NCI-H187 (cell line): ENCODE measurements at places on chromosomes 12 and 14.
A peak's percentile ranks its signal among the peaks of the same experiment; 100 is the strongest.

GRCh38 chr12:116687888-116688287 is 50.0 kb downstream of the SPRING1 start:
- no peak for DNase-seq

DNA sequence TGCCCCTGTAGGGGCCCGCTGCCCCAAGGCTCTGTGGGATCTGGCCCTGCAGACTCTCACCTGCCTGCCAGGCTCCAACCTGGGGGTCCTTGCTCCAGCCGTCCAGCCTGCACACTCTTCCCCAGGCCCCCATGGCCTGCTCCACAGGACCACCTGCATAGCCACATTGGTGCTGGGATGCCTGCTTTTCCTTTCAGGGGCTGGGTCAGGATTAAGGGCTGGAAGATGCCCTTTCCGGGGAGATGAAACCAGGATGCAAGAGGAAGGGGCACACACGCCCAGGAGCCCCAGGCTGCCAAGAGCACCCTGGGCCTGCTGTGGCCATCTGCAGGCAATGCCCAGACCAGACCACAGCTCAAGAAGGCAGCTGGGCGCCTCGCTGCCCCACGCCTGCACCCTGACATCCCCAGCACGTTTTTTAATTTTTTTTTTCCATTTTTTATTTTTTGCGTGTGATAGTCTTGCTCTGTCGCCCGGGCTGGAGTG is 15.0 kb downstream of the BAG5 start:
- no peak for DNase-seq

DNA sequence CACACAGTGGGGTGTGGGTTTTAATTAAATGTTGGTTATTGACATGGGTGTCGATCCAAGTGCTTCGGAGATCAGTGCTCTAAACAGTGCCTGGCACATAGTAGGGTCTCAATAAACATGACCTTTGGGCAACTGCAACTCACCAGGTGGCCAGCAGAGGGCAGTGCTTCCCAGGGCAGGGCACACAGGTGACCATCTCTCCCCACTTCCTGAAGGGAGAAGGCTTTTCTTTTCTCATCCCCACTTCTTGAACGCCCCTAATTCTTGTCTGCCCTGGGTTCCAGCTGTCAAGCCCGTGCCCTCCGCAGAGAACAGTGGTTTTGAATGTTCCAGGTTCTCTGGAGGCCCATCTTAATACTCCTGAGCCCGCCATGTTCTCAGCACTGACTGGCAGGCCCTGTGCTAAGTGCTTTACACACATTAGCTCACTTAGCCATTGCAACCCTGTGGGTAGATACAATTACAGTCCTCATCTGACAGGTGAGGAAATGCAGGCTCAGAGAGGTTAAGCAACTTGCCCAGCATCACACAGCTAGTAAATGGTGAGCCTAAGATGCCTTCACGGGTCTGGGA is 16.3 kb downstream of the RAPGEF3 start:
- no peak for DNase-seq

DNA sequence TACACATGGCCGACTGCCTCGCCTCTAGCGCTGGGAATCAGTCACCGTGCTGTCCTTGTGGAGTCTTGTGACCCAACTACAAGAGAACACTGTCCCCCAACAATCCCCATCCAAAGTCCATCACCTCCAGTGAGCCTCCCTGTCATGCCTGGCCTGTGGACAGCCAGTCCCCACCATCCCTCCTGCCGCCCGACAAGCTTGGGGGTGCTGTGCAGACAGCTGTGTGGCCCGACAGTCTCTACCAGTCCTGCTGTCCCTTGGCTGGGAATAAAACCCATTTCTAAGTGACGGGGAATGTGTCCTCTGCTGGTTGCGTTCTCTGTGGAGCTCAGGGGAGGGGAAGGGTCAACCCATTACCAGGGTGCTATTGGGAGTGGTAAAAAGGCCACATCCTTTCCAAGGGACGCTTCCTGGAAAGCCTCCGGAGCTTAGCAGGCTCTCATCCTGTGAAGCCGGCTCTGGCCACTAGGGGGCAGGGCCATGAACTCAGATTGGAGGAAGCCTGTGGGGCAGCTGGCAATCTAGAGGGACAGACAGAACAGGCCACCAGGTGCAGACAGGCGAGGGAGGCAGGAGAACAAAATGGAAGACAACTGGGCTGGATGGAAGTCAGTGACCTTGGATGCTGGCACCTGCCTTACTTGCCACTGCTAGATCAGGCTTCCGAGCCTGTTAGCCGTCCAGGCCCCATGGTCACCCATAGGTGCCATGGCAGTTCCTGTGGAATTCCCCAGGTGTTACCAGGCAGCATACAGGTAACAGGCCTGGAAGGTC is 12.0 kb upstream of the BLTP3B start:
- peak; percentile 40 for DNase-seq

- DNase-seq, result no peak
Measured at GRCh38 chr12:96255077-96255476, 60.9 kb downstream of the ELK3 start.

DNA sequence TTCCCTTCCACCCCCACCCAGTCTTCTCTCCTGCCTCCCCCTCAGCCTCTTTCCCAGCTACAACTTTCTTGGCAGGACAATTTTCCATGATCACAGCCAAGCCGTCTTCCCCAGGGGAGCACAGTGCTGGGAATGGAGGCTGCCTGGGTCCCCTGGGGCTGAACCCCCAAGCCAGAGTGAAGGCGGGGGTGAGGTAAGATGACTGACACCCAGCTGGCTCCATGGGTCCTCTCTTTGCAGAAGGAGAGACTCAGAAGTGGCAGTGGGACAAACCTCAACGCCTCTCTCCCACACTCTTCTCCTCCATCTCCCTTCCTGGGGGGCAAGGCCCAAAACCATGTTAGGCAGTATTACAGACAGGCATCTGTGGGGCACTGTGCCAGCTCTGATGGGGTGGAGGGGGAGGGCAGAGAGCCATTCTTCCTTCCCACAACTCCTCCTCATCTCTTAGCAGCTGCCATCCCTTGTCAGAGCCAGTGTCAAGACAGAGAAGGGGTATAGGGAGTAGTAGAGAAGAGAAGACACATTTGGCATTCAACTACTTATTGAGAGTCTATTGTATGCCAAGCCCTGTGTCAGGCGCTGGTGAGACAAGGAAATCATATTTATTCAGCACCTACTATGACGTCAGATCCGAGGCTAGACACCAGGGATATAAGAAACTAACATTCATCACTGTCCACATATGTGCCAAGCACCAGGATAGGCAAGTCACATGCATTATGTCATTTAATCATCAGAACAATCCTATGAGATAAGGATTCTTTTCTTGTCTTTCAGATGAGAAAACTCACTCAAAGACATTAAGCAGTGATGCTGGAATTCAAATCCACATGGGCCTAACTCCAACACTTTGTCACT is 3.6 kb downstream of the ITGA7 start:
- DNase-seq, result no peak

DNA sequence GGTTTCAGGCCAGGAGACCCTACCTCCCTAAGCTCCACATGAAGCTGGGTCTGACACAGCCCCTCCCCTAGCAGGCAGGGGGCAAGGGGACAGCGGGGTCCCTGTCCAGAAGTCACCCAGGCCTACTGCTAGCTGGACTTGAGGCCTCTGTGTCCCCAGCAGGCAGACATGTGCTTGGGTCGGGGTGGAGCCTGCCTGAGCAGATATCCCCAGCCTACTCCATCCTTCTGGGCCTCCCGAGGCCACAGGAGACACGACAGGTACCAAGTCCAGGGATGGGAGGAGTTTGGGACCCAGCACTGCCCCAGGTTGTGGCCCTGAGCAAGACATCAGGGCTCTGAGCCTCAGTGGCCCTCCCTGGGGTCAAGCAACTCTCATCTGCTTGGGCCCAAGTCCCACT is 105.2 kb upstream of the EIF5 start:
- no peak for DNase-seq

GRCh38 chr14:104595116-104595675 is 9.4 kb downstream of the TMEM179 start:
- no peak for DNase-seq

DNA sequence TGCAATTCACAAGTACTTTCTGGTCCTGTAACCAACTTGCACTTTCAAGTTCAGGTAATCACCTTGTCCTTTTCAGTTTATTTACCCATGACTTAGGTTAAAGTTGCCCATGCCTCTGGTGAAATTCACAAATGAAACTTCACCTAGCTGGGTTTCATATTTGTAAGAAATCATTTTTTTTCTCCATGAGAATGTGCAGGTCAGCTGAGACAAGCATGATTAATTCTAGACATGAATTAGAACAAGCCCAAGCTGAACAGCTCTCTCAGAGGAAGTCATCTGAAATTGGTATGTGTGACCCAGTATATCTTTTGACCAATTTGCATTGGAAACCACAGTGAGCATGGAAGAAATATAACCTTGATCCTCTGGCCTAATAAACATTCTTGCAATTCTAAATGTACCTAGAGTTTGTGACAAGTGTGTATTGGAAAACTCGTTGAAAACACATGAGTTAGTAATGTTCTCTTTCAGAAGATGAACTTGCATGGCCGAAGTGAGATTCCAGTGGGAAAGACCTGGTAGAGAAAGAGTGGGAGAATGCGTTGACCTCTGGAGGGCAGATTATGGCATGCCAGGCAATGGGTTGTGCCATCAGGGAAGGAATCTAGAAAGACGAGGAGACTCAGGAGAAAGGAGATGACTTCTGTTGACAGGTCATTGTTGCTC is 486.5 kb downstream of the ZFP36L1 start:
- no peak for DNase-seq

- DNase-seq, result no peak
Measured at GRCh38 chr12:9948606-9949296, 16.6 kb upstream of the CLEC2A start.

GRCh38 chr12:3230758-3231375 is 153.7 kb downstream of the TSPAN9 start:
- no peak for DNase-seq

DNA sequence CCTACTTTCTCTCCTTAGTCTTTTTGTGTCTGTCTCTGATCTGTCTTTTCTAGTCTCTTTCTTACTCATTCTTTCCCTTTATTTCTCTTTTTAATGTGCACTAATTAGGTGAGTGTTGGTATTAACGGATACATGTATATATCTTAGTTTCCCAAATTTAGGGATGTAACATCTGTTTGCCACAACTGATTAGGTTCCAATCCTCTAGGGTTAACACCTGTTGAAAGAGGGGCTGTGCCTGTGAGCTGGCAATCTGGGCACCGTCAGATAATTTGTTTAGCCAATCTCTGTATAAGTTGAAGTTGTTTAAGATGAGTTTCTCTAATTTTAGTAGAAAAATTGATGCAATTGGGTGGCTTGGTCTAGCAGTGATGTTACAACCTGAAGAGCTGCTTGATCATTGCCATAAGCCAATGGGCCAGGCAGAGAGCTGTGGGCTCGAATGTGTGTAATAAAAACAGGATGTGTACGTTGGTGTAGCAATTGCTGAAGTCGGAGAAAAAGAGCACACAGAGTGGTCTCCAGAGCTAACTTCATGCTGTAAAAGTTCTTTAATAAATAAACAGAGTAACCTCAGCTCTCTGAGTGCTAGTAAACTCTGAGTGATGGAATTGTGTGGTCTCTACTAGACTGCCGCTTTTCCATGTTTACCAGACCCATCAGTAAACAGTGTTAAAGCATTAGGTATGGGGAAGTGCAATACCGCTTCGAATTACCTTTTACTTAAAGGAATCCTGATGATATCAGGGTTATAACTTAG is 18.3 kb upstream of the LYZ start:
- no peak for DNase-seq

DNA sequence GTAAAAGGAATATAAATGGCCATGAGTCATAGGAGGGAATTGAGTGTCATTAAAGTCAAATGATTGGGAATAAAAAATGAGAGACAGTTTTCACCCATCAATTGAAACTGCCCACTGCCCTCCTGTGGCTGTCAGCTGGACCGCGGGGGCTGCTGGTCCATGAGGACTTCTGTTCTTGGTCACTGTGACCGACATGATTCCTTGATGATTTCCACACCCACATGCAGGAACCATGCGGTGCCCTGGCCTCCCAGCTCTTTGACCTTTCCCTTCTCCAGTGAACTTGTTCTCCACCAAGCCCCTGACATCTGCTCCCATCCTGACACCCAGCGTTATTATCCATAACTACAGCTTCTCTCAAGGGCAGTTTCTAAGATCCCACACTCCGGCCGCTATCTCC is 48.4 kb downstream of the C12orf75 start:
- DNase-seq, result no peak

- DNase-seq, result no peak
Measured at GRCh38 chr12:92612611-92613010, 90.2 kb upstream of the PLEKHG7 start.

DNA sequence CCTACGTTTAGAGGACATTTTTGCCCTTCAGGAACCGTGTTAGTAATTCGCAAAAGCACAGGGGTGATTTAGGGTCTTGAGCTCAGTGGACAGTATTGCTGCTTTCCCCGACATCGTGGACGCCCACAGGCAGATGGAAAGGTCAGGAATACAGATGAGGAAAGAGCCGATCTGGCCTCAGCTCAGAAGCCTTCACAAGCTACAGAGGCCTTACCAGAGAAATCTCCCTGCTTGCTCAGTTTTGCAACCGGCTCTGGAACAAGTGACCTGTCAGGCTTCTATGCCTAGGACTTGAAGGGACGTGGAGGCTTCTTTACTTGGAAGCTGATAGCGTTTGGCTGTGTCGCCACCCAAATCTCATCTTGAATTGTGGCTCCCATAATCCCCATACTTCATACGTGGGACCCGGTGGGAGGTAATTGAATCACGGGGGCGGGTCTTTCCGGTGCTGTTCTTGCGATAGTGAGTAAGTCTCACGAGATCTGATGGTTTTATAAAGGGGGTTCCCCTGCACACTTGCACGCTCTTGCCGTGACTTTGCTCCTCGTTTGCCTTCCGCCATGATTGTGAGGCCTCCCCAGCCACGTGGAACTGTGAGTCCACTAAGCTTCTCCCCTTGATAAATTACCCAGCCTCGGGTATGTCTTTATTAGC is 332.5 kb downstream of the MED13L start:
- DNase-seq, result no peak

DNA sequence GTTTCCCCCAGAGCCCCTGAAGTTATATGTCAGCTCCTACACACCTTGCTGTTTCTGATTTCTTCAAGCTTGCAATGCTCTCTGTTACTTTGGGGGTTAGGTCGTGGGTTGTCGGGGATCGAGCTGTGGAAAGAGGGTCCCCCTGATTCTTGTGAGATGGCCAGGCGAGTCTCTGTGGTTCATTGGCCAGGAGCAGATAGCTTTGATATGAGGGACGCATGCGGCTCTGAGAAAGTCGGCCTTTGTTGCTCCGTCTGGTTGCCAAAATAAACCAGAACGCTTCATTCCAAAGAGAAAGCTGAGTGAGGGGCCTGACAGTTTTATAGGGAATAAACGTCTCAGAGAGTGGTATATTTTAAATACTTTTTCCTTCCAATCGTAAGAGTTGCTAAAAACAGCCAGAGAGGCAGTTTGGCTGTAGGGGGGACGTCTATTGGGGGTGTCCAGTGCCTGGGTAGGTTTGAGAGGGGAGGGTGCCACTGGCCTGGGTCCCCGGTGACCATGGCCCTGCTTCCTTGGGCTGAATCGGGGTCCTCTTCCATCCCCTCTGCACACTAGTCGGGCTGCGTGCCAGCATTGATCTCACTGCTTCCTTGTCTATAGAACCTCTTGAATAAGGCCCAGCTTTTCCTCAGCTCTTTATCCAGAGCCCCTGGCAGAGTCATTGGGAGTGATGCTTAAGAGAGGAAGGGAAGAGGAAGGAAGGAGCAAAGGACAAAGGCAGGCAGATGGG is 18.9 kb downstream of the CCND2 start:
- DNase-seq, result no peak
